ENCODE measurements at places on chromosomes 2 and 18.

DNA sequence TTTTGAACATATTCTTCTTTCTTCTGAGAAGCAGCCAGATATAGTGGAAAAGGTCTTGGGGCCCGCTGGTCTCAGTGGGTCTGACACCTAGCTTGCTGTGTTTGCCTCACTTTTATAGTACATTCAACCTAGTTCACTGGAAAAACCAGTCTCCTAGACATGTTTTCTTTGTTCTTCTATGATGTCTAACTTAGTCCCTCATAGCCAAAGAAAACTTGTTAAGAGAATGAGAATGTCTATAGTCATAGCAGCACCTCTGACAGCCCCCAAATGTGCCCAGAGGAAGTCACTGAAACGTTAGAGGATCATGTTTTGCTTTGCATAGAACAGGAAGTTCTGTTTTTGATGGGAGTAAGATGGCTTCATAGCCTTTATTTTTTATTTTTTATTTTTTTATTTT lies 40.3 kb downstream of the TNFRSF11A start:
- DNase-seq = no peak

DNA sequence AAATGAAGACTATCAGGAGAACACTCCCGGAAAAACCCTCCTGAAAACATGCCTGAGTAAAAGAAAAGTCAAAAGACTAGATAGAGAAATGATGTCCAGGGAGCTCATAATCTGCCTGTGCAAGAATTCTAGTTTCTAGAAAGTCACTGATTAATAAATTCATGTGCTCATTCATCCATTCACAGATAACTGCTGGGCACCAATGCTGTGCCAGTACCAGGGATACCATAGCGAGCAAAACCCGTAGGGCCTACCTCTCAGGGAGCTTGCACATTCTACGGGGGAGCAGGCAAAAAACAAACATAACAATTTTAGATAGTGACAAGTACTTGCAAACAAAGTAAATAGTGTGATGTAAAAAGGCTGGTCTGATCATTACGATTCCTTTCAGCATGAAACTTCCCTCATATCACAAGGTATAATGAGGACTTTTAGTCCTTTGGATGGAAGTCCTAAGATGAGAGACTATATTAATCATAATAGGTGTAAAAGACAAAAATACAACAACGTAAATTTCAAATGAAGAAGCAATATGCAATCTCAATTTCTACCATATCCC lies 289.9 kb downstream of the AFF3 start:
- DNase-seq = no peak

- DNase-seq = peak; percentile 30
These were observed 14.6 kb downstream of the UGP2 start for GRCh38 chr2:63856303-63856603.

DNA sequence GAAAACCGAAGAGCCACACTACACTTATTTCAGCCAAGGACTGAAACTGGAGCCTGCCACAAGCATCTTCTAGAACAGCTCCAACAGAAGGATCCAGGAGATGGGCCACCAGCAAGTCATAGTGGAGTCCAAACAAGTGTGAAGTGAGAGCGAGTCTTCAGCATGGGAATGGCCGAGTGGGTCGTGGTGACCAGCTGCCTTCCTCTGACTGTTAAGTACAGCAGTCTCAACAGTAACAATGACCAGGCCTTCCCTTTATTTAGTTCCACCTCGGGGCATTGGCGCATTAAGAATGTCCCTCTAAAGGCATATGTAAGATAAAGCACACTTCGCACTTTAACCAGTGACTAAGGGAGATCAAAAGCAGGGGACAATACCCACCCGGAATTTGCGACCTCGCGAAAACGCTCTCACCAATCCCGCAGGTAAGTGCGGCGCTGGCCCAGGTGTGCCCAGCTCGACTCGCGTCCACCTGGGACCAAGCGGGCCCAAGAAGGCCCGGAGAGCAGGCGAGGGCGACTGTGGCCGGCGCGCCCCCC lies 1.1 kb downstream of the L3MBTL4 start:
- DNase-seq = no peak

- peak; percentile 25 for DNase-seq
These were observed 265.3 kb upstream of the PKDCC start for GRCh38 chr2:41782306-41783158.

DNA sequence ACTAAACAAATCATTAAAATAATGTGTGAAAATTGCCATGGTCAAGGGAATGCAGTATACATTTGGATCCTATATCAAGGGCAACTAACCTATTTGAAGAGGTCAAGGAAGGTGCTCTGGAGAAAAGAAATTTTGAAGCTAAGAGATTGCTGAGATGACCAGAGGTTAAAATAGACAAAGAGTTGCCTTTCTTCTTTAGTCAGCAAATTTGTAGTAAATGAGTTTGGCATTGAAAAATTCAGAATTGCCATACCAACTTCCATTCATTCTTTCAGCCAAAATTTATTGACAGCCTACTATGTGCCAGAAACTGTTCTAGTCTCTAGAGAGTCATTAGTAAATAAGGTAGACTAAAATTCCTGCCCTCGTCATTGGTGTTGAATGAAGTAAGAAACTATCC lies 396.2 kb downstream of the BCL11A start:
- no peak for DNase-seq

DNA sequence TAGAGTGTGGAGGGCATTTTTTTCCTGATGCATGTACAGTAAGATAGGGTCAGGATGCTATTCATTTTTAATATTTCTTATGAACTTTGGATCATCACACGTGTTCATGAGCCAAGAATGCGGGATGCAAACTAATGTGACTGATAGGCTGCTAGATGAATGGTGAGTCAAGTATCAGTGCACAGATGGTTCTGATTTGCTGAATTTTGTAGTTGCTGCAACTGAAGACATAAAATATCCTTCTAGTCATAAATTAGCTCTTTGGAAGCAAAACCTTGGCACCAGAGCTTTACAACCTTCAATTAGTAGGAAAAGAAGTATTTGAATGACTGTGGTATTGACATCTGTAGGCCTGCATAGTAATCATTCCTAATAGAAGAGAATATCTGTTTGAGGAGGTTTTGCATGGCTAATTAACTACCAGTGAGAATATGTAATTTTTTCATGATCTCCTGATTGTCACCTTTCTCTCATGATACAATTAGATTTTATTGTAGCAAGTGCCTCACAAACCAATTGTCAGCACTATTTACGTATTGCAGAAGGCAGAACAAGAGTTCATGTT lies 94.0 kb downstream of the VRK2 start:
- DNase-seq = no peak

DNA sequence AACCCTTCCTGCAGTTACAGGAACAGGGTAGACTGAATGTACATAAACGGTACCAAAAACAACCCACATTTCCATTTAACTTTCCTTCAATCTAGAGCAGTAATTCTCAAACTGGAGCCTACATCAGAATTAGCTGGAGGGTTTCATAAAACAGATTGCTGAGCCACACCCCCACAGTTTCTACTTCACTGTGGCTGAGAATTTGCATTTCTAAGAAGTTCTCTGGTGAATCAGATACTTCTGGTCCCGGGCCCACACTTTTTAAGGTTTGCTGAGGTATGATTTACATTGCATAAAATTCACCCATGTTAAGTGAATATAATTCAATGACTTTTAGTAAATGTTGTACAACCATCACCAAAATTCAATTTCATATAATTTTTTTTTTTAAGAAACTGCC lies 113.7 kb downstream of the SRBD1 start:
- DNase-seq = peak; percentile 46

- DNase-seq = no peak
These were observed 37.4 kb downstream of the EPAS1 start for GRCh38 chr2:46334389-46335271.

- DNase-seq = no peak
These were observed 1.7 kb upstream of the MSGN1 start for GRCh38 chr2:17814601-17815000.

DNA sequence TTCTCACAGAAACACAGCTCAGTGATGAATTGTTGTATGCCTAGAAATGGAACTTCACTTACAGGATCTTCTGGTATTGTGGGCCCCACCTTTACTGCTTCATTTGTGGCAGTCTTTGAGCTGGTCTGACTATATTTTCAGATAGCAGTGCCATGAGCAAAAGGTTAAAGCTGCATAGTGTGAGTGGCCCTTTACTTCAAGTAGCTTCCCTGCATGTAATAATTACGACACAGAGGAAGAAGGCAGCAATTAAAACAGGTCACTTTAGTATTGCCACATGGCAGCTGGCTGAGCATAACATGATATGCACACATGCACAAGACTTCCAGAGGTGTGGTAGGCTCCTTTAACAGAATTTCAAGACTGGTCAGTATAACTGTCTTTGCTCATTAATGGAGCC lies 426.3 kb upstream of the ZEB2 start:
- DNase-seq = no peak

GRCh38 chr2:206713746-206714145 lies 4.5 kb downstream of the DYTN start:
- DNase-seq = no peak

DNA sequence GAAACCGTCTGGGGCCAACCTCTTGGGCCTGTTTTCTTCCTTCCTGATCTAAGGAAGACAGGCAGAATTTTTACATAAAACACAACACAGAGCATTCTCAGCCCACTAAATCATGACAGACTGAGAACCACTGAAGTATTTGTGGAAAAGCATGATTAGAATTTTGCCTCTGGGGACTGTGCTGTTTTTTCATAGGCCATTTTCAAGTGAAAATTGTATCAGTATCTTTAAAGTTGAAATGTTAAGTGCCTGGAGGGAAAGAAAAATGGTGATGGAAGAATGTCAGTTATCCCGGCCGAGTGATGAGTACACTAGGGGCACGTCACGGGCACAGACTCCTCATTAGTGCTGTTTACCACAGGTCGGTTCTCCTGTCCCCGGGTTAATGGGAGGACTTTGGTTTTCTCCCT lies 36.9 kb downstream of the EHD3 start:
- no peak for DNase-seq

GRCh38 chr2:26608557-26608956 lies 32.6 kb downstream of the CIB4 start:
- peak; percentile 15 for DNase-seq

DNA sequence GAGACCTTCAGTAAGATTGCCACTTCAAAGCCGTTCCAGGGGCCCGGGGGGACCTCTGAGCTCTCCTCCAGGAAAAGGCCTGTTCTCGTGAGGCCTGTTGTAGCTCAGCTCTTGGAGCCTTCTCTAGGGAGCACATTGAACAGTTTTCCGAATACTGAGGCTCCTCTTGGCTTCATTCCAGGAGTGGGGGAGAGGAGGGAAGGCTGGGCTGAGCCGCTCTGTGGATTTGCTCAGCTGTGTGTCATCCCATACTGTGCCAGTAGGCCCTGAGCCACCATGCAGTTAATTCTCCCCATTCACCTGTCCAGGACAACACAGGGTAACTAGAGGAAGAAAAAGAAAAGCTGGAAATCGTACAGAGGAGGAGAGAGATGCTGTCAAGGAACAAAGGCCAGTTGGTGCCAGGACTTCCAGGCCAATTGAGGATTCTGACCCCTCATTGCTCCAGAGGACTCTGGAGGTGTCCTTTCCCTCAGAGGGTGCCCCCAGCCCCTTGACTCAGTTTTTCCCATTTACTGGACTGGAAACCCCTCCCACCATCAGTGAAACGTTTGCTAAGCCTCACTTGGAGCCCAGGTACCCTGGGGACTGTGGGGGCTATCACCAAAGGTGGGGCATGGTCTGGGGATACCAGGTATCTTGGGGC lies 41.4 kb downstream of the HS1BP3 start:
- no peak for DNase-seq

DNA sequence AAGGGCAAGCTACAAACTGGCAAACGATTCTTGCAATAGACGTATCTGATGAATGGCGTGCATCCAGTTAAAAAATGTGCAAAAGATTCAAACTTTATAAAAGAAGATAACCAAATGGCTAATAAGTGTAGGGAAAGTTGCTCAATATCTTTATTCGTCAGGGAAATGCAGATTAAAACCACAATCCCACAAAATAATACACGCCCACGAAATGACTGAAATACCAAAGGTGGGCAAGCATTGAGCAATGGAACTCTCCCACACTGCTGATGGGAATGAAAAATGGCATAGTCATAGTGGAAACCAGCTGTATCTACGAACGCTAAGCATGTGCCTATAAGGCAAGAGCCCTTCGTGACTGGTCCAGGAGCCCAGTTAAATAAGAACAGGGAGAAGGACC lies 168.6 kb upstream of the SIX2 start:
- DNase-seq = no peak

- DNase-seq = no peak
These were observed 61.4 kb downstream of the ACSL3 start for GRCh38 chr2:222922019-222922800.

GRCh38 chr2:106163948-106164545 lies 30.1 kb downstream of the UXS1 start:
- no peak for DNase-seq

GRCh38 chr2:200863782-200864175 lies 679 bp downstream of the CLK1 start:
- DNase-seq = peak; percentile 51

DNA sequence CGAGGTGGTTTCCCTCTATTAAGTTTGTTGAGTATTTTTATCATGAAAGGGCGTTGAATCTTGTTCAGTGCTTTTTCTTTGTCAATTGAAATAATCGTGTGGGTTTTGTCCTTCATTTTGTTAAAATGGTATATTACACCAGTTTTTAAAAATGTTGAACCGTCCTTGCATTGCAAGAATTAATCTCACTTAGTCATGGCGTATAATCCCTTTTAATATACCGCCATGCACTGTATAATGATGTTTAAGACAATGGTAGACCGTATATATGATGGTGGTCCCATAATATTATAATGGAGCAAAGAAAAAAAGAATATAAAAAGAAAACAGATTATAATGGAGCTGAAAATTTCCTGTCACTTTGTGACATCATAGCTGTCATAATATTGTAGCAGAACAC lies 50.6 kb downstream of the CCDC138 start:
- no peak for DNase-seq

DNA sequence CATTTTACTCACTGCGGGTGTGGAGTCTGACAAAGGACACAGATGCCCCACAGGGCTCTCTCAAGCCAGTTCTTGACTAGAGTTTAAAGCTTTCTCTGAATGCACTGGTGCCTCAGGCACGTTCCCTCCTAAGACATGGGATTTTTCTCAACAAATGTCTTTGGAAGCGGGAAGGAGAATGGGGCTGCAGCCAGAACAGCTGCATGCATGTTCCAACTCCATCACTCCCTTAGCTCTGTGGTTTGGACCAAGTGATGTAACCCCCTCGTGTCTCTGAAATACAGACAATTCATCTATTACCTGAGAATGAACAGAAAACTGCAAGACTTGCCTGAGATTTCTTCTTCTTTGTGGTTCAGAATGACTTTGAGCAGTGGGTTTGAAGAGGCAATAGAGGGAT lies 141.7 kb upstream of the SERPINE2 start:
- no peak for DNase-seq

GRCh38 chr2:216502381-216503158 lies 3.9 kb downstream of the RPL37A start:
- DNase-seq = no peak

GRCh38 chr2:127373362-127374083 lies 14.3 kb downstream of the MAP3K2 start:
- DNase-seq = no peak
